ENCODE measurements at places on chromosomes 5 and 9.

DNA sequence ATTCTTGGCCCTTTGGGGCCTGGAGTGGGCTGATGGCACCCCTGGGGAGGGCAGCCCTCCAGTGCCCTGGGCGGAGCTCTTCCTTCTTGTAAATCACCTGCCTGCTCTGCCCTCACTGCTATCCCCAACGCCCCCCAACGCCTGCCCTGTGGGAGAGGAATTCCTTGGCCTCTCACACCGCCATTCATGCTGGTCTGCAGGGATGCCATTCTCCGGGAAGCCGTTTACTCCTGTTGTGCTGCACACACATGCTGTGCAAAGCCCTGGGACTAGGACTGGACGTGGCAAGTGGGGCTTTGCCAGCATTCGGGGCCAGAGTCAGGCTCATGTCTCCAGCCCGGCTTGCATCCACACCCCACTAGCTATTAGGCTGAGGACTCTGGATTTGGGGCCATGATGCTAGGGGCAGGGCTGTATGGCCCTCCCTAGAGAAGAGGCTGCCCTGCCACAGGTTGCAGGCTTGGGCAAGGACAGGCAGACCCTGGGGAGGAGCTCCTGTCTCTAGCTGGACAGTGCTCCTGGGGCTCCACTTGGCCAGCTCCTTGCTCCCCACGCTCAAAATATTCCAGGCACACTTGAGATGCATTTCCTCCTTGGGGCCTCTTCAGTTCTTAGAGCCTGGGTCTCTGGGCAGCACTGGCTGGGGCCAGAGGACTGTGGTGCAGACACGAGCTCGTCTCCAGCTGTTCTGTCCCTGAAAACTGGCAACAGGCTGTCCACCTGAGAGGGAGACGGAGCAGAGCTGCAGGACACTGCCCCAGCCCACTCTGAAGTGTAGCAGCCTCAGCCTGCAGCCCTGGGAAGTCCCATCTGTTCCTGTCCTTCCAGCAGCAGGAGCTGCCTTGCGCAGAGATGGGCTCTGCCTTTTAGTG is 226.9 kb downstream of the CACNA1B start:
- no peak for DNase-seq

DNA sequence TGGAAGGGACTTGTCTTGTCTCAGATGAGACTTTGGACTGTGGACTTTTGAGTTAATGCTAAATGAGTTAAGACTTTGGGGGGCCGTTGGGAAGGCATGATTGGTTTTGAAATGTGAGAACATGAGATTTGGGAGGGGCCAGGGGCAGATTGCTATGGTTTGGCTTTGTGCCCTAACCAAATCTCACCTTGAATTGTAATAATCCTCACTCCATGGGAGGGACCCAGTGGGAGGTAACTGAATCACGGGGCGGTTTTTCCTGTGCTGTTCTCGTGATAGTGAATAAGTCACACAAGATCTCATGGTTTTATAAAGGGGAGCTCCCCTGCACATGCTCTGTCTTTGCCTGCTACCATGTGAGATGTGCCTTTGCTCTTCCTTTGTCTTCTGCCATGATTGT is 72.1 kb downstream of the RAI14 start:
- DNase-seq, result no peak

DNA sequence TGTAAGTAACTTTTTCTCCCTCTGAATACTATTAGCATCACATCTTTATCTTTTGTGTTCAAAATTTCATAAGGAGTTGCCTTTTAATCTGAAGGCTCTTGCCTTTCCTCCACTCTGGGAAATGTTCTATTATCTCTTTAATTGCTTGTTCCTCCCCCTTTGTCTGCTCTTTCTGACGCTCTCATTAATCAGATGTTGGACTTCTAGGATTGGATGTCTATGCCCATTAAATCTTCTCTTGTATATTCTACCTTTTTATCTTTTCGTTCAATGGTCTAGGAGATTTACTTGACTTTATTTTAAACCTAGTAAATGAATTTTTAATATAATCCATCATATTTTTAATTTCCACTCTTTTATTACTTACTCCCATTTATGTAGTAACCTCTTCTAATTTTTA is 76.7 kb downstream of the MARCHF3 start:
- no peak for DNase-seq

DNA sequence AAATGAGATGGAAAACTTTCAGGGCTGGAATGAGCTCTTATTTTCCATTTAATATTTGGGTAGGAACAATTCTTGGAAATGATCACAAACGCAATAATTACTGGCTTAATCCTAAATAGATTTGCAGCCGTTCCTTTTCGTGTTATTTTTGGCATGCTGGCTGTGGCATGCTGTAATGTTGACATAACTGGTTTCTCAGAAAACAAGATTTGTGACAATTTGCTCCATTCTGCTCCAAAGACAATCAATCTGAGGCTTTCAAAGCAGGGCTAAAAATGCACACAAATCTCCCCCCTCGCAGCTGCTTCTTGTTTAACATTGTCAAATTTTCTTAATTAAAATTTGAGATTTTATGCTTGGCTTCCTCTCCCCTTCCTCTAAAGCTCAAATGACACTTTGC is 151.2 kb downstream of the TTC39B start:
- no peak for DNase-seq

GRCh38 chr9:17624571-17624970 is 45.7 kb downstream of the SH3GL2 start:
- DNase-seq, result no peak

GRCh38 chr9:14424983-14425382 is 111.0 kb upstream of the NFIB start:
- no peak for DNase-seq

Measured in HCT116 (cell line).